ENCODE measurements at places on chromosomes 1 and 21. TPM values are rescaled to one million over a fixed set of nuclear protein-coding genes. Genes with fewer than 3 reads are reported as not detected.

The TP53BP2 gene
- total RNA-seq, result 59.2 TPM

The IER5 gene
- total RNA-seq, result 2.3 TPM

The MIXL1 gene
- 1.5 TPM for total RNA-seq

The MAN1C1 gene
- 4.8 TPM for total RNA-seq

The HSPG2 gene
- total RNA-seq, result 656 TPM

The RGS7 gene
- total RNA-seq, result 2.4 TPM

The ATP1A4 gene
- not detected for total RNA-seq

The PDZK1IP1 gene
- total RNA-seq, result not detected

DNA sequence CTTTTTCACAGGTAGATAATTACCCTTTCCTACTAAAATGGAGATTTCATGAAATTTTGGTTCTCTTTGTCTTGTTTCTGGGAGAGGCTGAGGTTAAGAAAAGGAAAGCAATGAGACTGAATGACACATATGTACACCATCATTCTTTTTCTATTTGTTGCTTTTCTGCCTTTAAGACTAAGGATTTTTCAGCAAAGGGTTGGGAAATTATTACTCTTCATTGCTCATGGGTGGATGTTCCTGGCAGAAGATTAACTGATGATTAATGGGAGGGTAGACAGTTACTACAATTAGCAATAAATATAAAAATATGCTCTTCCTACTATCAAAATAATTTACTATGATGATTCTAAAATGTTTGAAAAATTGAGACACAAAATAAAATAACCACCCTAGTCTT is 316.5 kb upstream of the USP24 start:
- DNase-seq, result no peak

DNA sequence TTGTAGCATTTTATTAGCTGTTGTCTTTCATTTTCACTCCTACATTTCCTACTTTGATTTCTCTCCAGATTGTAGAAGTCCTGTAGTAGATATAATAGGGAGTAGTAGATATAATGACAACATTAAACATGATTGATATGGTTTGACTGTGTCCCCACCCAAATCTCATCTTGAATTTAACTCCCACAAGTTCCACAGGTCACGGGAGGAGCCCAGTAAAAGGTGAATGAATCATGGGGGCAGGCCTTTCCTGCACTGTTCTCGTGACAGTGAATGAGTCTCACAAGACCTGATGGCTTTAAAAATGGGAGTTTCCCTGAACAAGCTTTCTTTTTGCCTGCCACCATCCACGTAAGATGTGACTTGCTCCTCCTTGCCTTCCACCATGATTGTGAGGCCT is 7.5 kb upstream of the PRDX6 start:
- no peak for DNase-seq

DNA sequence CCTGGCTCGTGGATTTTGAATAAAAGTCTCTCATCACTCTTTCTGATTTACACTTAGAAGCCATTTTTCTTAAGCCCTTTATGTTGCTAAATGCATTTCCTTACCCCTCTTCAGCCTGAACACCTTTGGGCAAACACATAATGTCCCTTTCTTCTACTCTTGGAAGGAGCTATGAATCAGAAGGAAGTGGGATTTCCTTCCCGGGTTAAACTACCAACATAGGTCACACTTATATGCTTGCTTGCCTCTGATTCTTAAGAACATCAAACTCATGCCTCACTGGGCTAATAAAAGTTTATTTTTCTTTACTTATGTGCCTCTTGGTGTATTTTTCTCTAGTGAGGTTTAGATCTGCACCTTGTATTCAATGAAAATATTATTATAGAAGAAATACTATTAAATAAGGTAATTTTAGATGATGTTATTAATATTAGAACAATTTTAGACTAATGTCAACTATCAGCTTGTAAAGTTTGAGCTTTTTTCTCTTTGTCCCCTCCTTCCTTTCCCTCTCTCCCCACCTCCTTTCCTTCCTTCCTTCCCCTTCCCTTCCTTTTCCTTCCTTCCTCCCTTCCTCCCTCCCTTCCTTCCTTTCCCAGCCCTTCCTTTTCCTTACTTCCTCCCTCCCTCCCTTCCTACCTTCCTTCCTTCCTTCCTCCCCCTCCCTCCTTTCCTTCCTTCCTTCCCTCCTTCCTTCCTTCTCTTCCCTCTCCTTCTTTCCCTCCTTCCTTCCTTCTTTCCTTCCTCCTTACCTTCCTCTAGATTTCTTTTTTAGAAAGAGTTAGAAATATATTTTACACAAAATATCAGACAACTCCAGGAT is 66.5 kb upstream of the KCNJ6 start:
- no peak for DNase-seq

DNA sequence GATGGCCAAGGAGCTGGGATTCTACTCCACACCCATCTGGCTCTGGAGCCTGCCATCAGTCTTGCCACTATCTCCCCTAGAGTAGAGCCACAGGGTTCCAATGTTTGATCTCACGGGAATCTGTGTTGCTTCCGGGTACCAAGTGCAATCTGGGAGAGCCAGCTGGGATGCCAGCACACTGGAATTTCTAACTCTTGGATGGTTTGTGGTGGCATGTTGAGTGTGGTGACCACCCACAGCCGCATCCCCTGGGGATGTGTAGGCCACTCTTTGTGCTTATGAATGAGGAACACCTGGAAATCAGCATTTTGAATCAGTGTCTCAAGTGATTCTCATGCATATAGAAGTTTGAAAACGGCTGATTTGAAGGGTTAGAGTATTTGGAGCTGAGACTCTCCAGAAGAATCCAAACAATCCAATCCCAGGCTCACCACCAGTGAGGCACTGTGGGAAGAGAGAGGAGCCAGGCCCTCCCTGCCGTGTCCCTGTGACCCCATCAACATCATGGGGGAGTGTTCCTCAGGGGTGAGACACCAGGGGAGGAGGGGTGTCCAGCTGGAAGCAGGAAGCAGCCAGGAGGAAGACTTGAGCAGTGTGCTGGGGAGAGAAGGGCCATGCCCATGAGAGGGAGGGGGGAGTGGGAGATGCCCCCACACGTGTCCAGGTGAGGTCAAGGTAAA is 13.4 kb downstream of the FBLIM1 start:
- no peak for DNase-seq

Measured in progenitor cell of endocrine pancreas (in vitro differentiated cells).